ENCODE measurements at places on chromosomes 4 and X.

- DNase-seq = no peak
Observed at GRCh38 chr4:99811850-99812249, 4.8 kb upstream of the DAPP1 start.

DNA sequence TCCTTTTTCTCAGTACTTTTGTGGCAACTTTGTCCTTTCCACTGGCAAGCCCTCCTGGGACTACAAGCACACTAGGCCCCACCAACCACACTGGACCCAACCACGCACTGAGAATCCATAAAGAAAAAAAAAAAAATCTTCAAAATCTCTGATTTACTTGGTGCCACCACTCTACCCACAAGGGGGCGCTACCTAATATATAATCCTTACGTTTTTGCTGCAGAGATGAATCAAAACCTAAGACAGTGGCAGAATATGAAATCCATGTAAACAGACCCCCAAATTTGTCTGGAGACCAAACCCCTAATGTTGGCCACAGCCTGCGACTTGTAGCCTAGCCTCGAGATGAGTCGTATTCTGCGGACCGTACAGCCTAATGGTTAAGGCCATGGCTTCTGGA is 63.5 kb upstream of the ARHGAP36 start:
- DNase-seq = no peak

DNA sequence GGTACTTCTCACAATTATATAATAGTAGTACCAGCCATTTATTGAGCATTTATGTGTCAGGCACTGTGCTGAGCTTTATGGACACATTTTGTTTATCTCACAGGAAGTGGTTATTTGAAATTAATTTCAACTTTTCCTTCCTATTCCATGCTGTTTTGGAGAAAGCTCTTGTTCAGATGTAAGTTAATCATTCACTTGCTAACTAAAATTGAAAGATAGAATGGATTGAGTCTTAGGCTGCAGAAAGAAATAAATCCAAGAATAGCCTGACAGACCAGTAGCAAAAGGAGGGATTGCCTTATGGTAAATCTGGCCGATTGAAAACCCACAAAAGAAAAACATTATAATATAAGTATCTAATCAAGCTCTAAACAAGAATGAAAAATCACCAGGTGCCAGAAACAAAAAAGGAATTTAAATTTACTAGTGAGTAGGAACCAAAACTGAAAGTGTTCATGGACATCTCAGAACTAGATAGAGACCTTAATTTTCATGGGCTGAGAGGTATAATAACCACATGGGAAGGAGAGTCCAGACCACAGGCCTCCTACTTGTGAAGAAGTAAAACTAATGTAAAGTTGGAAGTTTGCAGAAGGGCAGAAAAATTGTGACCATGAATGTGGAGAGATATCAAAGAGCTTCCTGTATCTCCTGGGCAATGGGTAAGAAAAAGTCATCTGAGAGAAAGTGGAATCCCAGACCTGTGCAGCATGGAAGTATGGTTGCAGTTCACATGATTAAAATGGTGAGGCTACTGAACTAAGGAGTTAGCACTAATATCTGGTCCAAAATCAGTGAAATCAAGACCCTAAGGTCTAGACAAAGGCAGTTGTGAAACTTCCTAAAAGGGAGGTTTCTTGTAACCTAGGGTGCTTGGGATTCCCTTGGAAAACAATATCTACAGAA is 38.0 kb downstream of the RADX start:
- DNase-seq = no peak

GRCh38 chr4:156705311-156705710 is 266.3 kb downstream of the PDGFC start:
- DNase-seq = no peak

- DNase-seq = no peak
Observed at GRCh38 chrX:56782791-56783449, 53.9 kb downstream of the NBDY start.

- DNase-seq = no peak
Observed at GRCh38 chr4:148114436-148114835, 327.8 kb downstream of the NR3C2 start.

GRCh38 chrX:103399744-103400143 is 23.4 kb downstream of the BEX3 start:
- DNase-seq = no peak

GRCh38 chr4:146273204-146273901 is 59.0 kb downstream of the REELD1 start:
- no peak for DNase-seq
